Left cardiac atrium (tissue), 4 donors: ENCODE measurements at places on chromosomes 2 and 18. TPM values are rescaled to one million over a fixed set of nuclear protein-coding genes. Genes with fewer than 3 reads are reported as not detected.

The MARCHF4 gene
- total RNA-seq = 0.34 TPM

The SERPINB10 gene
- total RNA-seq = not detected

The CD8B2 gene
- total RNA-seq = not detected

DNA sequence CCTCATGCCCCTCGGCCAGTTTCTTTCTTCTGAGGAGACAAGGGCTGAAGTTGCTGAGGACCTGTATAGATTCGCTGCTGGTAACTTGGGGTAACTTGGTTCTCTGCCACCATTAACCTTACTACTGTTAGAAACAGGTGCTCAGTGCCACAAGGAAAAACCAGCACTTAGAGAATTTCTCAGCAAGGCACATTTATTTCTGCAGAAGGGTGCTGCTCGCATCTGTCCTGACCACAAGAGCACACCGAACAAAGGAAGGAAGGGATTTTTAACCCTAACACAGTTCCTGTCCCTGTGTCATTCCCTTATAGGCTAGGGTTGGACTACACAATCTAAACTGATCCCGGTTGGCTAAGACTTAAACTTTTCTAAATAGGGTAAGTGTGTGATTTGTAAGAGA, 154.1 kb downstream of the SOCS6 start:
- DNase-seq = no peak

GRCh38 chr2:240835528-240835927, 15.5 kb upstream of the KIF1A start:
- no peak for DNase-seq

GRCh38 chr2:201696151-201696659, 2.2 kb downstream of the MPP4 start:
- no peak for DNase-seq

DNA sequence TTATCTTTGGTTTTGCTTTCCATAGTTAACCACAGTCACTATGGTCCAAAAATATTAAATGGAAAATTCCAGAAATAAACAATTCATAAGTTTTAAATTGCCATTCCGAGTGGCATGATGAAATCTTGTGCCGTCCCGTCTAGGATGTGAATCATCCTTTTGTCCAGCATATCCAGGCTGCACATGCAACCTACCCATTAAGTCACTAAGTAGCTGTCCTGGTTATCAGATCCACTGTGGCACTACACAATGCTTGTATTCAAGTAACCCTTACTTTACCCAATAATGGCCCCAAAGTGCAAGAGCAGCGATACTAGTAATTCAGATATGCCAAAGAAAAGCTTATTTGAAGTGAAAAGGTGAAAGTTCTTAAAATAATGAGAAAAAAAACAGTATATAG, 10.7 kb downstream of the USP34 start:
- no peak for DNase-seq

- no peak for DNase-seq
These were observed 6.3 kb downstream of the KHK start for GRCh38 chr2:27092696-27093429.

DNA sequence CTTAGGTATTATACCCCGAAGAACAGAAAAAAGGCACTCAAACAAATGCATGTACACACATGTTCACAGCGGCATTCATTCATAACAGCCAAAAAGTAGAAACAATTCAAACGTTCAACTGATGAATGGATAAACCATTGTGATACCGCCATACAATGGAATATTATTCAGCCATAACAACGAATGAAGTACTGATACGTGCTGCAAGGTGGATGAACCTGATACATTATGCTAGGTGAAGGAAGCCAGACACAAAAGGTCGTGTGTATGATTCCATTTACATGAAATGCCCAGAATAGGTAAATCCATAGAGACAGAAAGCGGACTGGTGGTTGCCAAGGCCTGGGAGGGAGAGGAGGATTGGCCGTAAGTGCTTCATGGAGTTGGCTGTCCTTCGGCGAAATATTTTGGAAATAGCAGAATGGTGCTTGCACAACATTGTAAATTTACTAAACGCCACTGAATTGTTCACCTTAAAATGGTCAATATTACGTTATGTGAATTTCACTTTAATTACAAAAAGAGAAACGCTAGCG, 750 bp upstream of the RMP24 start:
- DNase-seq = no peak

- DNase-seq = no peak
These were observed 55.5 kb downstream of the SH3YL1 start for GRCh38 chr2:208335-208734.

DNA sequence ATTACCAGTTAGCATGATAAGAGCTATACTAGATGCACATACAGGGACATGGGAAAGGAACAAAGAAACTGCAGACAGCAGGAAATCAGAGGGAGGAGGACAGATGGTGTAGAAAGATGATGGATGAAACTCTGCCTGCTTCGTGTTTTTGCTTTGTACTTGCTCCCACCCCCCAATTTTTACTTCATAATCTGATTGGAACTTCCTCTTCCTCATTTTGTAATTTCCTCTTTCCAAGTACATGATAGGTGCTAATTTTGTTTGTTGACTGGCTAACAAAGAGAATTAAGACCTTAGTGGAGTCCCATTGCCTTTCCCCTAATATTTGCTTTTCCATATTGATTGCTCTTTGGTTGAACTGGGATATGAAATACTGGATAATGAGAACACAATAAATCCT, 76.0 kb upstream of the PELI1 start:
- DNase-seq = no peak

DNA sequence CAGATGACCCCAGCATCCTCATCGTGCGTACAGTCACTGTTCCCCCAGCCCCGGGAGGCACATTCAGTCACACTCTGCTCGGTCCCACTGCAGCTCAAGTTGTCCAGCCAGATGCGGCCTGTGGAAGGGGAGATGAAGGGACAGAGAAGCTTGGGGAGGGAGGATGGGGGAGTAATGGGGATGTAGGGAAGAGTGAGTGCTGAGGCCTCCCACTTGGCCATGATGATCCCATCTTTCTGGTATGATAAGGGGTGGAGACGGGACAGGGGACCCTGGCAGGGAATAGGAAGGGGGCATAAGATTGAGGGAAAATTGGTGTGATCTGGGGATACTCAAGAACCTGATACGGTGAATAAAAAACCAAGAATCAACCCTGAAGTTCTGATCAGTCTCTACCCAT, 3.5 kb downstream of the LOXL3 start:
- DNase-seq = no peak

DNA sequence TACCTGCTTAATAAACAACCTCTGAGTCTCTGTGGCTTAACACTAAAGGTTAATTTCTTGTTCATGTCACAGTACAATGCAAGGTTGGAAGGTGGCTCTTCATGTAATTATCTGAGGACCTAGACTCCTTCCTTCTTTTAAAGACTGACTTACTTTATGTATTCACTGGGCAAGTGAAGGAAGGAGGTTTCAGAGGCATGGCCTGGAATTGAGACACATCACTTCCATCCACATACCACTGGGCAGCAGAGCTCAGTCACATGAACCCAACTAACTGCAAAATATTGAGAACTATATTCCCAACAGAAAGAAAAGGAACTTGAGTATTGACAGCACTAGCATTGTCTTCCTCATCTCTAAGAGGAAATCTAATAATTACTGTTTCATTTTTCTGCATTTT, 57.5 kb upstream of the FN1 start:
- DNase-seq = no peak

DNA sequence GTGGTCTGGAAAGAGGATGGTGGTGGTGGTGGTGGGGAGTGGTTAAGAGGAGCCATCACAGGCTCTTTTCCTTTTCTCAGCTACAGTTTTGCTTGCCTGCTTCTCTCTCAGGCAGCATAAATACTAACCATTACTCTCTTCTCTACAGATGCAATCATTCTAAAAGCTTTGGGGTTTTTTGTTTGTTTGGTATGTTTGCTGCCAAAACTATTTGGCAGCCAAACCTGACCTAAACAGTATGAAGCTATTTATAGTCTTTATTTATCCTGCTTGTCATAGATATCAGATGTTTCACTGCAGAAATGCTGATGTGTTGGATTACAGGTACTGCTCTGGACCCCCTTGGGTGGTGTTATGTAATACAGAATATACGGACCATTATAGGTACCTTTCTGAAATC, 15.3 kb downstream of the SIX3 start:
- no peak for DNase-seq

DNA sequence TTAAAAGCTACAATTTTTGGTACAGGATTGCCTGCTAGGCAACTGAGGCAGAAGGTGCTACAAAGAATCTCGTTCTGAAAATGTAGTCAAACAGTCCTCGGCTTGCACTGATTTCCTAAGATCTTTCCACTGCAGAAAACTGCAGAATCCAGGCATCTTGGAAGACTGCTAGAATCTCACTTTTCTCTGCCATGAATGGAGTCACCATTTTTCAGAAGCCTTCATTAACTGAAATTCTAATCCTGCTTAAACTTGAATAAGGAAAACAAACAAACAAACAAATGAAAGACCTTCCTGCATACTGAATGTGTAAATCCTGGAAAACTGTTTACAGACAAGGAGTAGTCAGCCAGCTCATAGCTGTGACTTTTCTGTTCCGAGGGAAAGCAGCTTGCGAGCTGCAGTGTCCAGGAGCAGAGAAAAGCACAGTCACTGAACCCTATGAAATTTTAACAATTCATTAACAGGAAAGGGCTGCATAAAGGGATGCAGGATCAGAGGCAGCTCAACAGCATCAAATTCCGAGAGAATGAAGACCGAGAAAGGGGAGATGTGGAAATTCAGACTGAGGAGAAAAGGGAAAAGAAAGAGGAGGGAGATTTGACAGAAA, 210.5 kb upstream of the PIK3C3 start:
- no peak for DNase-seq
